Activated CD4-positive, alpha-beta memory T cell treated with anti-CD3 and anti-CD28 coated beads for 36 hours (primary cell): ENCODE measurements at places on chromosomes 2 and 18.

GRCh38 chr2:143015656-143016055, 113.6 kb upstream of the ARHGAP15 start:
- DNase-seq, result no peak

DNA sequence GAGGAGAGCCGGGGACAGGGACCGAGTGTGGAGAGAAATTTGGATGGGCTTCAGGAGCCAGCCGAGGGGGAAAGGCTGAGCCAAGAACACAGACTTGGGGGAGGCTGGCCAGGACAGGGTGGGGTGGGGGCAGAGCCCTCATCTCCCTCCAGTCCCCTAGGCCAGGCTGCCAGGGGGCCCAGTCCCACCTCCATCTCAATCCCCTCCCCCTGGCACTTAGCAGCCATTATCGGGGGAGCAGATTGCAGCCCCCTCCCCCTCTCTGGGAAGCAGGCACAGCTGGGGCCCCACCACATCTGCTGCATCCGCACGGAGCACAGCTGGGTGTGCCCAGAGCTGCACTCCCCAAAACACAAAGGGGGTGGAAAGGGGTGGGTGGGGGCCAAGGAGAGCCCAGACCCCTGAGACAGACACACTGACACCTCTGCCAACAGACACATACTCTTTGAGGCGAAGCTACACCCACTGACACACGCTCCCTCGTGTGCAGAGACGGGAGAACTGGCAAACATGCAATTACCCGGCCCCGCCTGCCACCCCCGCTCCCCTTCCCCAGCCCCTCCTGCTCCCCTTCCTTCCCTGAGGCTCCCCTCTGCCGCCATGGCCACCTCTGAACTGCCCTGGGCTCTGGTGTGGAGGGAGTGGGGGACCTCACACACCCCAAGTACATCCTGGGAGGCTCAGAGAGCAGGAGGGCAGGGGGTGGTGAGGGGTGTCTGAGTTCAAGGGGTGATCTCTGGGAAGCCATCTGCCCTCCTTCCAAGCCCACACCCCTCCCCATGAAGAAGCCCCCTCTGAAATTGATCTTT, 5.1 kb upstream of the ASIC4 start:
- no peak for DNase-seq

GRCh38 chr2:66202586-66202985, 232.3 kb upstream of the MEIS1 start:
- no peak for DNase-seq

GRCh38 chr2:173221132-173221695, 133.5 kb upstream of the CDCA7 start:
- no peak for DNase-seq

GRCh38 chr2:60424233-60424632, 129.2 kb downstream of the BCL11A start:
- DNase-seq, result no peak

DNA sequence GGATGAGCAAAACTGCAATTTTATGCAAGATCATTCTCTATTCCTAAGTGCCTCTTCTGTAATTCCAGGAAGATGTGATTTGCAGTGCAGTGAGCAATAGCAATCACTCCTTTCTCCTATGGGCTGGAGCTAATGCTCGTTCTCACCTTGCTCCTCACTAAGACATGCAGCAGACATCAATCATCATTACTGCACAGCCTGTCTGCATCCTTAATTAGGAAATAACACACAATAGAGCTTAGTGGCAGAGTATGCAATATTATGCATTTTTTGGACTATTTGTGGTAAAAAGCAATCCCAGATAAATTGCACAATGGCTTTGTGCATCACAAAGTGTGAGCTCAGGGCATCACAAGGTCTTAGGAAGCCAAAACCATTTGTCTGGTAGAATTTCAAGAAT, 32.6 kb upstream of the RAPH1 start:
- DNase-seq, result no peak

GRCh38 chr2:174777347-174778084, 13.2 kb upstream of the CHRNA1 start:
- DNase-seq, result no peak

- no peak for DNase-seq
Observed at GRCh38 chr18:56294484-56295183, 343.8 kb downstream of the TXNL1 start.

- no peak for DNase-seq
Observed at GRCh38 chr2:151808258-151809072, 19.8 kb downstream of the ARL5A start.

GRCh38 chr2:68368654-68369336, 3.7 kb downstream of the PLEK start:
- no peak for DNase-seq

GRCh38 chr2:28512607-28512965, 16.7 kb downstream of the PLB1 start:
- no peak for DNase-seq

GRCh38 chr2:56271275-56271674, 87.5 kb downstream of the CCDC85A start:
- DNase-seq, result no peak

DNA sequence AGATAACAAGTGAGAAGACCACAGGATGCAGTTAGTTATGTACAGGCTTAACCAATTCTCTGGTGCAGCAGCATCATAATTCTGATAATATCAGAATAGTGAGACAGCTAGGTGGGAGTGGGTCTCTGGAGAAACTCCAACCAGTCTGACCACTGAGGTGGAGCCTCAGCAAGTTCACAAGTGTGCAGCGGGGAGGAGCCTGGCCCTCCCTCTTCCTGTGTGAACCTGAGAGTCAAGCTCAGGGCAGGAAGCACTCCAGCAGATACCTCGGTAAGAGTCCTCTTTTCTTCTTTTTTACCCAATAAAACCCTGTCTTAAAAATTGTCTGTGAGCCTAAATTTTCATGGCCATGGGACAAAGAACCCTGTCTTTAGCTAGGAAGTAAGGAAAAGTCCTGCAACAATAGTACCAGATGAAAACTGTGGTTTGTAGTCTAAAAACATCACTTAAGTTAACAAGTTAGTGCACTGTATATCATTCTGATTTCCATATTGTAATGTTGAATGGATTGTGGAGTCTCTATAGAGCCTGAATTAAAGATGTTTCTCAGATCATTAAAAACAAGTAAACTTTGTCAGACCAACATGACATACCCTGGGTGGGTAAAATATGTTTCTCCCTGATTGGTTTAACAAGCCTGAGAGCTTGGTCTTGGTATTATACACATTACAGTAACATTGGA, 370.8 kb downstream of the TMEM182 start:
- no peak for DNase-seq

- no peak for DNase-seq
Observed at GRCh38 chr2:23622966-23623675, 238.1 kb downstream of the KLHL29 start.

DNA sequence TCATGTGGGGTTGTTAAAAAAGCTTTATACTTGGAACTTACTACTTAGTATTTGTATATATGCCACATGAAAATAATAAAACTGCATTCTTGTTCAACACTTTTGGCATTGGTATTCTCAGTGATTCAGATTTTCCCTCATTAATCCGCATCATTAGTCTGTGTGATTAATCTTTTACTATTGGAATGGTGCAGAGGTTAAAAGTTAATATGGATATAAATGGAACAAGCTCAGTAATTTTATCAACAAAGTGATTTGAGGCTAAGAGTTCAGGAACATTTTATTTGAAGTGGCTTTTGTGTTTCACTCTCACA, 45.4 kb upstream of the REG3G start:
- no peak for DNase-seq

GRCh38 chr2:177523781-177524180, 131.2 kb downstream of the AGPS start:
- no peak for DNase-seq

DNA sequence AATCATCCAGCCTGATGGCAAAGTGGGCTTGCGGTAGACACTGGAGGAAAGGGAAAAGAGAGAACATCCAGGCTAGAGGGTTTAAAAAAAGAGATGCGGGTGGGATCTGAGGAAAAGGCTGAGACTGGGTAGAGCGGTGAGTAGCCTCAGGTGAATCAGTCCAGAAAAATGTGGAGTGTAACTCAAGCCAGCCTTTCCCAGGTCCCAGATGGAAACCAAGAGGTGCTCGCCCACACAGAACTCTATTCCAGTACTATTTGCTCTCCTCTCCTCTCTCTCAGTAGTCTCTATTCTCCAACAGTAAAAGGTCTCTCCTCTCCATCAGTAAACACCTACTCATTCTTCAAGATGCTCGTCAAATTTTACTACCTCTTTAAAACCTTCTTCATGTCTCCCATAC, 38.3 kb upstream of the NRP2 start:
- DNase-seq, result no peak

DNA sequence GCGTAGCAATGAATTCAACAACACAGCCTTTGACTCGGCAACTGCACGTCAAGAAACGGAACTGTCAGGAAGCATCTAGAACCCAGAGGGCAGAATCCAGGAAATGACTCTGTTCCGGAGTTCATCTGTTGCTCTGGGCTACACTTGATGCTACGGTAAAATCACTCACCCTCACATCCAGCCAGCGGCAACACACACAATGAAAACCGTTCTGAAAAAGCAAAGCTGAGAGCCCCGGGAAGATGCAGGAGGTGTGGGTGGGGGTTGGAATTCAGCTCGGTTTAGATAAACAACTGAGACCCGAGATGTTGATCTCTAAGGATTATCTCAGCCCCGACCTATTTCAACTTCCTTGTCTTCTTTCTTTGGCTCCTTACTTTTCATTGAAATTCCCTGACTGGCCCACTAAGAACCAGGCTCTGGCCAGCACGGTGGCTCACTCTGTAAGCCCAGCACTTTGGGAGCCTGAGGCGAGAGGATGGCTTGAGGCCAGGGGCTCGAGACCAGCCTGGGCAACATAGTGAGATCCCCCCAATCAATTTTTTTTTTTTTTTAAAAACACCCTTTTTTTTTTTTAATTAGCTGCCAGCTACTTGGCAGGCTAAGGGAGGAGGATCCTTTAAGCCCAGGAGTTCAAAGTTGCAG, 13.3 kb upstream of the RAB17 start:
- DNase-seq, result peak; percentile 72

DNA sequence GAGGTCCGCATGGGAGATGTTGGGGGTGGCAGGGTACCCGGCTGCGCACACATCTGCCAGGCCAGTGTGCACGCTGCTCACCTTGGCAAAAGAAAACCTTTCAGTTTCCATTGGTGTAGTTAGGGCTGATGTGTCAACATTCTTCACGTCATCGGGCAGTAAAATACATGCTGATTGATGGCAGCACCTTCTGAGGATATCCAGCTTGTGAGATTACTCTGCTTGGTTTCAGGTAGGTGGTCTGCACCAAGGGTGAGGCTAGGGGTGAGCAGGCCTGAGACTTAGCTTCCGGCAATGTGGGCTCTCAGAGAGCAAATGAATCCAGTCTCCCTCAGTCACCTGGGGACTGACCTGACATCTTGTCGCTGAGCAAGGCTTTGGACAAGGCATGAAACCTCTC, 19.3 kb upstream of the ACKR3 start:
- no peak for DNase-seq

- DNase-seq, result no peak
Observed at GRCh38 chr2:46163098-46163430, 134.1 kb upstream of the EPAS1 start.

DNA sequence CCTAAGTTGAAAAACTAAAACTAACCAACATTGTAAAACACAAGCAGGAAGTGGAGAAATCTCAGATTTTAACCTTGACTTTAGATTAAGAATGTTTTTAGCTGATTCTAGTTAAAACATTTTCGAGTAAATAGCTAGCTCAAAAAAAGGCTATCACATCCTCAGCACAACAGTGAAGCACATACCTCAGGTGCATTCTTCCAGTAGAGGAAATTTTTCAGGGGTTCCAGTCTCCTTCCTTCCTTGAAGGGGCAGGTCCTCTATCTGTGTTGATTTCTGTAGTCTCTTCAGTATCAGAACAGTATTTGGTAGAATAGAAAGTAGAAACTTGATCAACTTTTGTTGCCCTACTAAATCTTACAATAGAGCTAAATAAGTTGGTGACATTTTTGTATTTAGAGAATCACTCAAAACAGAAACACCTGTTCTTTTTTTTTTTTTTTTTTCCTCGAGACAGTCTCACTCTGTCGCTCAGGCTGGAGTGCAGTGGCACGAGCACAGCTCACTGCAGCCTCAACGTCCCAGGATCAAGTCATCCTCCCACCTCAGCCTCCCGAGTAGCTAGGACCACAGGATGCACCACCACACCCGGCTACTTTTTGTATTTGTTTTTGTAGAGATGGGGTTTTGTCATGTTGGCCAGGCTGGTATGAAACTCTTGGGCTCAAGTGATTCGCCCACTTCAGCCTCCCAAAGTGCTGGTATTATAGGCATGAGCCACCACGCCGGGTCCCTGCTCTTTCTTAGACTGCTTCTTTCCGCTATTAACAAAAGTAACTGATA, 6.9 kb upstream of the GPR155 start:
- peak; percentile 46 for DNase-seq

DNA sequence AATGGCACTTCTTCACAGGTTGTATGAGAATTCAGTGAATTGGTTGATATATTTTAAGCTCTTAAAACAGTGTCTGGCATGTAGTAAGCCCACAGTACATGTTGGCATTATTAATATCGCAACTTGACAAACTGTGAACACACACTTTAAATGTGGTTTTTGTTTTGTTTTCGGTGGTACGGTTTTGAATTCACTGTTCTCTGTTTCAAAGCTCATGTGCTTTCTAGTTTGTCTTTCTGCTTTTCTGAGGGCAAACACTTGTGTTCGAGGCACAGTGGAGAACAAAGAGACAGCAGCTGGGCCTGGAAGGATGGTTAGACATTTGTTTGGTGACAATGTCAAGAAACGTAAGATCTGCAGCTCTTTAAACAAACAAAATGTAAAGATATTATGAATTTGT, 276.5 kb upstream of the MC4R start:
- DNase-seq, result no peak

GRCh38 chr2:9799011-9799596, 44.2 kb upstream of the TAF1B start:
- peak; percentile 27 for DNase-seq

DNA sequence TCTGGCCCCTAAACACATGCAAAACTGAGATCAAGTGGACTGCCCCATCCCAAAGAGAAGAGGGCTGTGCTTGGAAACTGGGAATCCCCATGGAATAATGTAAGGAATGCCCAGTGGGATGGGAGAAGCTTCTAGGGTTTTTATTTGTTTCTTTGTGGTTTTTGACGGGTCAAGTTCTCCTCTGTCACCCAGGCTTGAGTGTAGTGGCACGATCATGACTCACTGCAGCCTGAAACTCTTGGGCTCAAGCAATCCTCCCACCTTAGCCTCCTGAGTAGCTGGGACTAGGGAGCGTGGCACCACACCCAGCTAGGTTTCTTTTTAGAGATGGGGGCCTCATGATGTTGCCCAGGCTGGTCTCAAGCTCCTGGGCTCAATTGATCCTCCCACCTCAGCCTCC, 101.7 kb upstream of the ZSWIM2 start:
- DNase-seq, result no peak

GRCh38 chr2:181183878-181184542, 203.6 kb downstream of the UBE2E3 start:
- DNase-seq, result no peak

- DNase-seq, result peak; percentile 87
Observed at GRCh38 chr2:70069049-70069448, 18.2 kb upstream of the PCBP1 start.
